ENCODE measurements at places on chromosomes 12 and 14.
A peak's percentile ranks its signal among the peaks of the same experiment; 100 is the strongest.

DNA sequence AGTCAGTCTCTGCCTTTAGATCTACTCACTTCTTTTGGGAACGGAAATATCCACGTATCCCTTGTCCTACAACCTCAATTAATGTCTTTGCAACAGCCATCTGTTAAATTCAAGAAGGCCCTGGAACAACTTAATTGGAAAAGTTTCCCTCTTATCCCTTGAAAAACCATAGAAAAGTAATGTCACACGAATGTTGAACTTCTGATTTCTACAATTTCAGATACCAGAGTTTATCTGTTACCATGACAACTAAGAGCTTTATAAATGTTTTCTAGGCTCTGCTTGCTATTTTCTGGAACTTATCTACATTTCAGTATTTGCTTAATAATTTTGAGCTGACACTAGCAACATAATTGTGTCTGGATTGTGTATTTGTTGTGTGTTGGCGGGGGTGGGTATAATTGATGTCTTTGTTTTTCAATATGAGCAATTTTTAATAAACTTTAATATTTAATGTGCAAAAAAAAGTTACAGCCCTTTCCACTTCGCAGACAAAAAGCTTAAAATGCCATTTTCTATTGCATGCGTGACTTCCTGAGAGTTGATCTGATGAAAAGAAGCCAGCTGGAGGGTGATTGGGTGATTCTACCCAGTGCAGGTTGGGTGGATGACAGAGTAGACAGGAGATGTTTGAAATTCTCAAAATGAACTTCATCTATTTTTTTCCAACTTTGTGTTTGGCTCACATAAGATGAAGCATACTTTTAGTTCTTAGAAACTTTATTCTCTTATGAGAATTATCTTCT is 11.8 kb upstream of the EDDM3A start:
- no peak for DNase-seq

DNA sequence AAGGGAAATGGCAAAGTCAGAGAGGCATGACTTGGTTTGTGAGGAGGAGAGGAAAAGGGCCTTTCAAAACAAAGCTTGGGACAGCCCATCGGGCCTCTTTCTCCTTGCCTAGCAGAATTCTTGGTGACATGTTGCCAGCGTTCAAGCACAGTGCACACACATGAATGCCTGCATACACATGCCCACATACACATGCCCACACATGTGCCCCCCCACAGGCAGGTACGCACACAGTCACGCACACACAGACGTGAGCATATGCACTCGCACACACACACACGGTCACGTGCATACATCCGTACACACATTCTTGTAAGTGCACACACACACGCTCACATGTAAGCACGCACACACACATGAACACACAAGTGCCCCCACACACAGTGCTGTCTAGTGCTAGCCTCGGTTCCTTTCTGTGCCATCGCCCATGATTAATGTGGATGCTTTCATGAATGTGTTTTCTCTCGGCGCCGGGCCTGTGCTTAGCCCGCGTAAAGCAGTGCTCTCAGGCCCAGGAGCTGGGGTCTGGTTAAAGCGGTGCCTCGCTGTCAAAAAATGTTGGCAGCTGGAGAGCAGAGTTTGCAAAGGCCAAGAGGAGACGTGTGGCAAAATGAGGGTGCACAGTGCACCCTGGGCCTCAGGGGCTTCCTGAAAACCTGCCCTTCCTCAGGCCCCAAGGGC is 328.8 kb upstream of the DIO3 start:
- DNase-seq, result peak; percentile 23

GRCh38 chr12:109550281-109550680 is 23.0 kb downstream of the MMAB start:
- no peak for DNase-seq

DNA sequence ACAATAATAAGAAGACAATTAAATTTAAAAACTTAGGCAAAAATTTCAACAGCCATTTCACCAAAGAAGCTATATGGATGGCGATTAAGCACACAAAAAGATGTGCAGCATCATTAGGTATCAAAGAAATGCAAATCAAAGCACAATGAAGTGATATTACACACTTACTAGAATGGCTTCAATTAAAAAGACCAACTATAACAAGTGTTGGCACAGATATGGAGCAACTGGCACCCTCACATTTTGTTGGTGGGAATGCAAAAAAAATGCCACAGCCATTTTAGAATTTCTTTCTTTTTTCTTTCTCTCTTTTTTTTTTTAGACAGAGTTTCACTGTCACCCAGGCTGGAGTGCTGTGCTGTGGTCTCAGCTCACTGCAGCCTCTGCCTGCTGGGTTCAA is 1.9 kb upstream of the PRDM4 start:
- no peak for DNase-seq

GRCh38 chr14:24418492-24418873 is 11.0 kb downstream of the CBLN3 start:
- DNase-seq, result no peak

DNA sequence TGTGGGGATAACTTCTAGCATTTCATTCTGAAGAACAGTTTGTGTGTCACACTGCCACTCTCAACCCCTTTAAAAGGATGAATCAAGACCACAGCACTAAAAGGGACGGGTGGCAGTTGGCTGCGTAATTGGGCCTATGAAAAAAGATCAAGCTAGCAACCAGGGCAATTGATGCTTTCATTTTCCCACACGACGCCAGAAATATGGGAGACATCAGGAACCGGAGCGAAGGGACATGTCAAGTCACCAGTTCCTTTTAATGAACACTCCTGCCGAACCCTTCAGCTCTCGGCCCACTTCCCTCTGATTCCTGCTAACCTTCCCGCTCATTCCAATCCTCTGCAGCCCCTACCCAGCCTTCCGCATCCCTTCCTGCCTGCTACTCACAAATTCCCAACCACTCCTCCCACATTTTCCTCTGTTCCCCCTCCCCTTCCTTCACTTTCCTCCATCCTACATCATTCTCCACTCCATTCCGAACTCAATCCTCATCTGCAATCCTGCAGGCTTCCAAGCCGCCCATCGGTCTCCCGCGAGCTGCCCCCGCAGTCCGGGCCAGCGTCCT is 753 bp downstream of the CSRNP2 start:
- DNase-seq, result peak; percentile 42

- peak; percentile 68 for DNase-seq
Measured at GRCh38 chr14:21072031-21072473, 1.9 kb downstream of the ARHGEF40 start.

DNA sequence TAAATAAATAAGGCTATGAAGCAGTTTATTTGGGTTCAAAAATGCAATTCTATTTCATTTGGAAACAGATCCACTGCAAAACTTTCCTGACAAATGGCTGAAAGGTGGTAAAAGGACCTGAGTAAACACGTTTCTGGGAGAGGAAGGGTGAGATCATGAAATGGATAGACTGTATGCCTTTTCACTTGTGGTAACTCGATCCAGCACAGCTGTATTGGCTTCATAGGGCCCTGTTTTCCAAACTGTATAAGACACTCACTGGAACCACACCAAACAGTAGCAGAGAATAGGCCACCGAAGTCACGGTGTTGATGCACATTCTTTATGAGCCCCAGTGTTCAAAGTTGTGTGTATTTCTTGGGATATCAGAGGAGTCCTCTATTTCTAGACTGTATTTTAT is 325.2 kb upstream of the DIO2 start:
- DNase-seq, result no peak

GRCh38 chr12:67263471-67263870 is 5.7 kb upstream of the CAND1 start:
- no peak for DNase-seq

DNA sequence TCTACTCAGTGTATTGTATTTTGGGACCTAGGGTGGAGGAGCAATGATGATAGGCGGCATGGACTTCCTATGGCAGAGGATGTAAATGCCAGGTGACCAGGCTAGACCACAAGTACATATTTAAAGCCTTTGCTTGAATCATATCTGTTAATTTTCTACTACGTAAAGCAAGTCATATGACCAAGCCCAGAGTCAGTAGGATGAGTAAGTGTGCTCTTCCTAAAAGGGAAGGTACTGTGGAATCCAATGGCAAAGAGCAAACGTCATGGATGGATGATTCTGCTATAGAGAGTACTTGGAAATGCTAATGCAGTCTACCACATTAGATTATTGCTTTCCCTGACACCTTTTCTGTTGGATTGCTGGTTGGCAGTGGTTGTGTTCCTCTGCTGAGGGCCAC is 16.8 kb downstream of the GPATCH2L start:
- DNase-seq, result peak; percentile 2

GRCh38 chr14:101105045-101105444 is 201.5 kb upstream of the RTL1 start:
- DNase-seq, result no peak

DNA sequence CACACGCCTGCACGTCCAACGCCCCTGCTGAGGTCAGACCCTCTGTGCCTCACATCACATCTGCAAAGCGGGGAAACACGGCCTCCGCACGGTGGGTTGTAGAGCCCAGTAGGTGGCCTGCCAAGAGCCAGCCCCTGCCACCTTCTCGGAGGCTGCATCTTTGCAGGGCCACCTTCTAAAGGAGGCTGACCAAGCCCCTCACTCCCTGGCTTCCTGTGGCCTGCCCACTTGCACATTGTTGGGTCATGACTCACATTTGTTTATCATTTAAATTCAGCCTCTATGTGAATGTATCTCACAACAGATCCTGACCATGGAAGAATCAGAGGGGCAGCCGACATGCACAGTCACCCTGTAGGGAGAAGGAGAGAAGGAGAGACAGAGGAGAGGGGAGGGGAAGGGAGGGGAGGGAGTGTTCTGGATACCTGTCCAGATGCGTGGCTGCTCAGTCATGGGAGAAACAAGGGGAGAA is 319.5 kb upstream of the DIO3 start:
- no peak for DNase-seq

- DNase-seq, result no peak
Measured at GRCh38 chr12:30106204-30106965, 322.6 kb upstream of the TMTC1 start.

- no peak for DNase-seq
Measured at GRCh38 chr14:69808919-69809808, 12.1 kb upstream of the SLC10A1 start.

- DNase-seq, result no peak
Measured at GRCh38 chr12:97132270-97132669, 225.2 kb downstream of the NEDD1 start.

GRCh38 chr14:69005432-69006148 is 26.5 kb upstream of the ACTN1 start:
- DNase-seq, result peak; percentile 97

GRCh38 chr14:37655418-37655817 is 60.0 kb downstream of the TTC6 start:
- DNase-seq, result peak; percentile 23

- no peak for DNase-seq
Measured at GRCh38 chr12:76313299-76313698, 34.9 kb downstream of the BBS10 start.

DNA sequence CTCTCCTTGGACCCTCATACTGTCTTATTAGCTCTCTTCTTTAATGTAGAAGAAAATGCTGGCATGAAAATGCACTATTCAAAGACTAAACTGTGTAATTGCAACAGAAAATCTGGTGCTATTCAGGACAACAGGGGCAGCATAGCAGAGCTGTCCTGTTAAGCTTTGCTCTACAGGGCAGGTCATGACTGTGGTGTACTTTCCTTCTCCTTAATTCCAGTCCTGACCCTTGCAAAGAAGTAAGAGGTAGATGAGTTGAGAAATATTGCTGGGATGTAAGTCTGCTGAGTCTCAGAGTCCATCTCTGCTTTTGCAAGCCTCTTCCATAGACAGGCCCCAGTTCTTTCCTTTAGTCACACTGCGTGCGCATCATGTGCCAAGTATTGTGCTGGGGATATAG is 52.6 kb upstream of the STK38L start:
- DNase-seq, result no peak

DNA sequence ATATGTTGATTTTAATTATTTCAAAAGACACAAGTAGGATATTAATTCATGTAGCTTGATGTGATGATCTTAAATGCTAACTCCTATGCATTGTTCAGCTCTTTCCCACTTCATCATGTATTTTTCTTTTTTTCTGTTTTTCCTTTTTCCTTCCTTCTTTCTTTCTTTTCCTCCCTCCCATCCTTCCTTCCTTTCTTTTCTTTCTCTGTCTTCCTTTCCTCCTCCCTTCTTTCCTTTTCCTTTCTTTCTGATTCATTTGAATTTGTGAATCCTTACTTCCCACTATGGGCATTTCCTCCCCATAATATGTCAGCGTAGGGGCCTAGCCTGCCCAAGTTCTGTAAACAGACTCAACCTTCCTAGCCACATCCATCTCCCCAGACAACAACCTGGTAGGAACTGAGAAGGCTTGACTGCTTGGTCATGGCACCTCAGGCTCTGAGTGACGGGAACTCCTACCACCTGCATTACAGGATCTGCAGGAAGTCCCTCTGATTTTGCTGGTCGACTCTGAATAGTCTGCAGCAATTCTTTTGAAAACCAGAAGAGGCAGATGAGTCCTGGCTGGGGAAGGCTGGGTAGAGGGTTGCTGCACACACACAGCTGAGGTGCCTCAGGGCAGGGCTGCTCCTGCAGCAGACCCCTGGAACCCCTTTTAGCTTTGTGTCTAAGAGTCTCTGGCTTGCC is 33.4 kb upstream of the BHLHE41 start:
- no peak for DNase-seq

DNA sequence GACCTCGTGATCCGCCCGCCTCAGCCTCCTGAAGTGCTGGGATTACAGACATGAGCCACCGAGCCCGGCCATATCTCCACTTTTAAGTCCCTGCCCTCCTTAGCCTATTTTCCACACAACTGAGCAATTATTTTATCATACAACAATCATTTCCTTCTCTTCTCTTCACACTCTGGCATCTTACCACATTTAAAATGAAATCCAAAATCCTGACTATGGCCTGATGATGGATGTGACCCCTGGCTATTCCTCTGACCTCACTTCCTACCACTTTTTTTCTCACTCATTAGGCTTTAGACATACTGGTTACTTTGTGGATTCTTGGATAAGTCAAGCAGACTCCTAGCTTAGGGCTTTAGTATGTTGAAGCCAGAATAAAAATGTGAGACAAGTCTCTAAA is 21.9 kb upstream of the EID3 start:
- DNase-seq, result peak; percentile 82

- DNase-seq, result no peak
Measured at GRCh38 chr12:123151457-123152454, 866 bp upstream of the PITPNM2 start.

- DNase-seq, result no peak
Measured at GRCh38 chr12:105899589-105899988, 239.2 kb downstream of the NUAK1 start.

GRCh38 chr14:85574853-85575616 is 45.1 kb downstream of the FLRT2 start:
- DNase-seq, result no peak

Measured in astrocyte (in vitro differentiated cells and primary cell).